ENCODE measurements at places on chromosomes 2 and 18.

DNA sequence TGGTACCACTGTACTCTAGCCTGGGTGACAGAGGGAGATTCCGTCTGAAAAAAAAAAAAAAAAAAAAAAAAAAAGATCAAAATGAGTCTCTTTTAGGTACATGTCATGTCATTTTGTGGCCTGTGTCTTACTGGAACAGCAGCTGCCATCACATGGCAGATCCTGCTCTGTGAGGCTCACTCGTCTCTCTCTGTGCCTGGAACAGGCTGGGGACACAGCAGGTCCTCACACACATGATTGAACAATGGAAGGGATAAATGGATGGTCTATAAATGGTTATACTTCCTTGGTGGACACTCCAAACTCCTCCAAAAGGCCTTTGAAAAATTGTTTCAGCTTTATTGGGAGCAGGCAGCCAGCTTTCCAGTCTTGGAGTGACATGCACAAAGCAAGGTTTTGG lies 236.2 kb upstream of the COPS8 start:
- DNase-seq: no peak

DNA sequence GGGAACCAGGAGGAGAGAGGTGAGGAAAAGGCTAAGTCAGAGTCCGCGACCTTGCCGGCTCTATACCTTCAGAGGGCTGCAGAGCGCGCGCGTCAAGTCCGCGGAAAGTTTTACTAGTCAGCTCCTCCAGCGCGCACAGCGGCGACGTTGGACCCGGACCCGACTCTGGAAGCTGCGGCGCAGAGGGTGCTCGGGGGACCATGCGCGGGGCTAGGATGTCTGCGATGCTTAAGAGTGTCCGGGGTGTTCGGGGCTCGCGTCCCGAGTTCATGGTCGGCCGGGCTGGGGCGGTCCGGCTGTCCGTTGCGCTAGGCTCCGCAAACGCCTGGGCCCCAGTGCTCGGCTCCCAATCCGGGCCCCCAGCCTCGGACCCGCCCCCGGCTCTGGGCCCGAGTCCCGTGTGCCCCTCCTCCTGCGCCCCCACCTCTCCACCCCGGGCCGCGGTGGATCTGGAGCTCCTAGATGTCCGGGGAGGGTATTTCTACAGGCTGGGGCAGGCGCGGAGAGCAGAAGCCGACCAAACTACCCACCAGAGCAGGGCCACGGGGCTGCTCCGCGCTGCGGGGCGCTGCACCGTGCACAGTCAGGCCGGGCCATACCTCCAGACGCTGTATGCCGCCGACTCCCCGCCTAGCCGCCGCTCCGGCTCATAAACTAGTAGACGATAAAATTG lies at the start of gene LBX2:
Gene LBX2 (minus strand): TSS at position 337 of the 673 bp plus-strand sequence. CDS start 66 bp downstream, at position 271.
- no peak for DNase-seq

DNA sequence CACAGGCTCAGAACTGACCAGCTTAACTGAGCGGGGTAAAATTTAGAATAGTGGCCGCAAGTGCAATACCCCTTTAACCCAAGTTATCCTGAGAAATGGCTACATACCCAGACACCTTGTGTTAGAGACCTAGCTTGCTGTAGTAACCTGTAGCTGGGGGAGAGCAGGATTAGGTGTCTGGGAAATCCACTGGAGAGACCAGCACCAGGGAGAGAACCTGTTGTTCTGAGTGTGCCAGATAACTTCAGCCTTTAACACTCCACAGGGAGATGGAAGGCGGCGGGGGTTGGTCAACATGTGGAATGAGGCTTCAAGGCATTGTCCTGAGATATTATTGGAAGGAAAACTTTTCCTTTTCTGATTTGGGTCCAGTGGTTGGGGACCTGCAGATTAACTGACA lies 356.0 kb downstream of the PTPRM start:
- no peak for DNase-seq

- DNase-seq: no peak
These were observed 721 bp upstream of the MIB1 start for GRCh38 chr18:21739604-21740537.

GRCh38 chr18:12886498-12887126 lies 2.6 kb upstream of the PTPN2 start:
- no peak for DNase-seq
